AG08396 (cell line): ENCODE measurements at places on chromosomes 3 and 15.

DNA sequence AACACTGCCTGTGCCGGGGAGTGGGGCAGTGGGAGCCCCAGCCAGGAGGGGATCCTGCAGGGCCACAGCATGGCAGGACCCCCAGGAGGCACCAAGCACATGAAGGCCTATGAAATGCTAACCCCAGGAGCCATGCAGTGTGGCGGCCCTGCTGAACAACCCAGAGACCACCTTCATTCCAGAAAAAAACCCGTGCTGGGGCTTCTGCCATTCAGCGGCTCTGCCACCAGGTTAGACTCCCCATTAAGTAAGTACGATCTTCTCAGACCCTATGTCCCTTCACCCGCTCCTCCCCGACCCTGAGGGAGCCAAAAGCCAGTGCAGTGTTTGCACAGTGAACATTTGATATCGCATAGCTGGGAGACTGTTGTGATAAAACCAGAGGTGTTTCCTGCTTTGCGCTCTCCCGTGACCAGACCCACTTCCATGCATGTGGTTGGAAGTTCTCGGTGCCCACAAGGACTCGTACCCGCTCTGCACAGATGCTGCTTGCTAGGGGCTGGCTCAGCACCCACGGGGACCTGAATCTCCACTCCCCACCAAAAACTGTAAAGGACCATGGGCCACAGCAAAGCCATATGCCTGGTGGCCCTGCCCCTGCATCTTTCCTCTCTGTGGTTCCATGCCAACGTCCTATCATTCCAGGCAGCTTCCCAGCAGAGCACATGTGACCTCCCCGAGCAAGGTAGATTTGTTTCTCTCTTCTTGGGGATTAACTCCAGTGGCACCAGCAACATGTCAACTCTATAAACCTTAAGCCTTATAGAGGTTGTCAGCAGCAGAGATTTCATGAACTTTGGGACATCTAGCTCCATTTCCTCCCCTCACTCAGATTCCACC is 5.3 kb downstream of the PLA2G4D start:
- DNase-seq, result no peak

- DNase-seq, result no peak
Observed at GRCh38 chr15:101455291-101456025, 34.0 kb downstream of the PCSK6 start.

- no peak for DNase-seq
Observed at GRCh38 chr15:50519740-50520425, 26.6 kb downstream of the USP50 start.

GRCh38 chr3:141367038-141367730 is 1.1 kb upstream of the ZBTB38 start:
- peak; percentile 78 for DNase-seq

GRCh38 chr3:51559961-51560360 is 21.4 kb downstream of the RAD54L2 start:
- DNase-seq, result no peak

GRCh38 chr3:159586571-159587202 is 401.9 kb upstream of the IL12A start:
- DNase-seq, result peak; percentile 27

GRCh38 chr15:53869044-53869805 is 109.0 kb upstream of the UNC13C start:
- DNase-seq, result no peak

- DNase-seq, result no peak
Observed at GRCh38 chr15:52301265-52301847, 5.8 kb upstream of the MYO5C start.

GRCh38 chr15:92801774-92802464 is 98.2 kb upstream of the CHD2 start:
- peak; percentile 59 for DNase-seq

GRCh38 chr3:8872261-8872660 is 91.0 kb downstream of the RAD18 start:
- no peak for DNase-seq

- DNase-seq, result no peak
Observed at GRCh38 chr3:39189150-39189958, 3.0 kb downstream of the XIRP1 start.

GRCh38 chr15:24857763-24858162 is 97.0 kb upstream of the SNRPN start:
- DNase-seq, result no peak

DNA sequence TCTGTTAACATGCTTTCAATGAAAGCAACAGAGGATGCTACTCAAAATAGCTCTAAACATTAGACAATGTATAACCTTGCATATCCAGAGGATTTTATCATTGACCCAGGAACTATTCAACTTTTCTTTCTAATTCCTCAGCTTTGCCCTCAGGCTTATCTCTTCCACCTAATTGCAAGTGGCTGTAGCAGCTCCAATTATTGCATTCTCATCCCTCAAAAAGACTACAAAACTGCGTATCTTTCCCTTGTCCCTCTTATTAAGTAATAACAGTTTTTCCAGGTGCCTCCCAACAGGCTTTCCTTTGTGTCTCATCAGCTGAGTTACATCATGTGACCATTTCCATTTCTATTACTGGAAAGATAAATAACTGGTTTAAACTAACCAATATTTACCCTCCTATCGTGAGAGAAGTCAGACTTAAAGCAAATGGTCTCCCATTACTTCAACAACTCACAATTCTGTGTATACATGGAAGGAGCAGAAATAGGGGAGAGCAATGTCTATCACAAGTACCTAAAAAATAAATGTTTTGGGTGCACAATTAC is 78.0 kb upstream of the MBNL1 start:
- no peak for DNase-seq

DNA sequence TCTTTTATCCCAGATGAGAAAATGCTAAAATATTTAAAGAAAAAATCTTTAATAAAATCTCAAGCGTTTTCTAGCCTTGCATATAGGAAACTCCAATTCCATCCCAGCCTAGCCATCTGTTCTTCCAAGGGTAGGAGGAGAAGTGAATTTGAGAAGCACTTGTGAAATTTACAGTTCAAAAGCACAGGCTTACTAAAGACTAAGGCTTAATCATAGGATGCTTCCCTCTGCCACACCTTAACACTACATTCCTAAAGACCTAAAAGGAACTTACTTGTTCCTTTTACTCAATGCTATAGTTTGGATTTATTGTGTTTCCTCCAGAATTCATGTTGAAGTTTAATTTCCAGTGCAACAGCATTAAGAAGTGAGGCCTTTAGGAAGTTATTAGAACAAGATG is 764.8 kb upstream of the CADM2 start:
- no peak for DNase-seq

GRCh38 chr3:167066977-167067786 is 312.9 kb downstream of the ZBBX start:
- DNase-seq, result peak; percentile 2

DNA sequence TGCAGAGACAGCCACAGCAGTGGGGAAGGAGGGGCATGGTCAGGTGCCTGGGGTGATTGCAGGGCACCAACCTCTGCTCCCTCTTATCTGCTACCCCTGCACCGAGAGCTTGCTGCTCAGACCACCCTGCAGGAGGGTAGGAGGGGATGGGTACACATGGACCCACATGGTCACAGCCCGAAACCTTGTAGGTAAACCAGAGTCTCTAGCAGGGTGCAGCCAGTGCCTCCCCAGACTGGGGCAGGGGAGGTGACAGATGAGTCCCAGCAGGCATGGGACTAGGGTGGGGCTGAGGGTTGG is 49.2 kb downstream of the FAH start:
- DNase-seq, result no peak

- DNase-seq, result no peak
Observed at GRCh38 chr3:117955196-117955595, 1079.5 kb downstream of the IGSF11 start.

GRCh38 chr3:66709532-66709931 is 208.7 kb upstream of the LRIG1 start:
- DNase-seq, result no peak

DNA sequence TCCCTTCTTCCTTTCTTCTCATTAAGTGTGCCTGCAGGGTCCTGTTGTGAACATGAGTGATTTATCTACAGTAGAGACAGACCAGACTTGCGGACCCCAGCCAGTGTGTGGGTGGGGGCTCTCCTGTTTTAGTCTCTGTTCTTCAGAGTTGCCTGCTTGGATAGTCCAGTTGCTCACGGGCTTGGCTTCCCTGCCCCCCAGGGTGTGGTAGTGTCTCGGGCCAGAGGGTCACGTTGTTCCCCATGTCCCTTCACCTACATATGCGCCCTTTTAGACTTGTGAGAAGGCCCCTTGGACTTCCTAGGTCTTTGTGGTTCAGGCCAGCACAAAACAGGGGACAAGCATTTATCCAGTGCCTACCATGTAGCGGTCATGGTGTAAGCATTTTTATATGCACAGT is 85.8 kb downstream of the AAGAB start:
- no peak for DNase-seq

- DNase-seq, result peak; percentile 49
Observed at GRCh38 chr3:24185738-24186384, 240.8 kb downstream of the NR1D2 start.

DNA sequence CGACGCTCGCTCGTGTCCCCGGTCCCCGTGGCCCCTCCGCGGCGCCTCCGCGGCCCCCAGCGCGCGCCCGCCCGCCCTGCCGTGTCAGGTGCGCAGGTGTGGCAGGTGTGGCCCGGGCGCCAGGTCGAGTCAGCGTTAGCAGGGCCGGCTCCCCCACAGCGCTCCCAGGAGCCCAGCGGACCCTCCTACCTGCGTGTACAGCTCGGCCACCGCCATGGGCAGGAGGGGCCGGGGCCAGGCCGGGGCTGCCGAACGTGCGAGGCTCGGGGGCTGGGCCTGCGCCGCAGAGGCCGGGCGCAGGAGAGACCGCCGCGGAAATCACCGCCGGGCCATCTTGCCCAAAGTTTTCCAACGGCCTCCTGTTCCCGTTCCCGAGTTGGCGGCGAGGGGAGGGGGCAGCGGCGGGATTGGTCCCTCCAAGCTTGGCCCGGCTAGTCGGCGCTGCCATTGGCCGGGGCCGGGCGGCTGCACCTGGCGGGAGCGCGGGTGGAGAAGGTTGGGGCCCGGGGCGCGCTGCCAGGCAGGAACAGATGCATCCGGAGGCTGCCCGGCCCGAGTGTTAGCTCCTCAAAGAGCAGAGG is at the start of gene MYO5C:
TSS of gene MYO5C (minus strand) at position 384 of the 581 bp plus-strand sequence. CDS start at position 216, 168 bp downstream.
- peak; percentile 40 for DNase-seq

DNA sequence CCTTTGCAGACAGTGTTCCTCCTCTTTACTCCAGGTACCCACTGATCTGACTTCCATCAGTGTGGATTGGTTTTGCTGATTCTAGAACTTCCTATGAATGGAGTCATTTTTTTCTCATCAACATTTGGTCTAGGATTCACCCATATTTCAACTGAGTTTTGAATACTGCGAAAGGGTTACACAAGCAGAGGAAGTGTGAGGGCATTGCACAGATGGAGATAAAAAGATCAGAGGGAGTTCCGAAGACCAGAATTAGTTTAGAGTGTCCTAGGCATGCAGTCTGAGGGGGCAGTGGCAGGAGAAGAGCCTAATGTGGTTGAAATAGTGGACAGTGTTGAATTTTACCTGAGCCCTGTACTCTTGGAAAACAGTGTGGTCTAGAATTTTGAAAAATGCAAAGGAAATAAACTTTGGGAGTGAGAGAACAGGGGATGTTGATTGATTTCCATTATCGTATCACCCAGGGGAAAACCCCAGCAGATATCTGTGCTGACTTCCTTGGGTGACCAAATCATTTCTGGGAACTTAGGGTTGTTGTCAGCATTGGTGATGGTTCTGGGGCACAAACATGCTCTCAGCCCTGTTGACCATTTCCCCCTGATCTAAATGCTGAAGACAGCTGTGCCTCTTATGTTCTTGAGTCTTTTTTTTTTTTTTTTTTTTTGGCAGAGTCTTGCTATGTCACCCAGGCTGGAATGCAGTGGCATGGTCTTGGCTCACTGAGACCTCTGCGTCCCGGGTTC is 327.4 kb upstream of the LRRFIP2 start:
- DNase-seq, result no peak

GRCh38 chr3:127525373-127525772 is 65.2 kb downstream of the TPRA1 start:
- no peak for DNase-seq

DNA sequence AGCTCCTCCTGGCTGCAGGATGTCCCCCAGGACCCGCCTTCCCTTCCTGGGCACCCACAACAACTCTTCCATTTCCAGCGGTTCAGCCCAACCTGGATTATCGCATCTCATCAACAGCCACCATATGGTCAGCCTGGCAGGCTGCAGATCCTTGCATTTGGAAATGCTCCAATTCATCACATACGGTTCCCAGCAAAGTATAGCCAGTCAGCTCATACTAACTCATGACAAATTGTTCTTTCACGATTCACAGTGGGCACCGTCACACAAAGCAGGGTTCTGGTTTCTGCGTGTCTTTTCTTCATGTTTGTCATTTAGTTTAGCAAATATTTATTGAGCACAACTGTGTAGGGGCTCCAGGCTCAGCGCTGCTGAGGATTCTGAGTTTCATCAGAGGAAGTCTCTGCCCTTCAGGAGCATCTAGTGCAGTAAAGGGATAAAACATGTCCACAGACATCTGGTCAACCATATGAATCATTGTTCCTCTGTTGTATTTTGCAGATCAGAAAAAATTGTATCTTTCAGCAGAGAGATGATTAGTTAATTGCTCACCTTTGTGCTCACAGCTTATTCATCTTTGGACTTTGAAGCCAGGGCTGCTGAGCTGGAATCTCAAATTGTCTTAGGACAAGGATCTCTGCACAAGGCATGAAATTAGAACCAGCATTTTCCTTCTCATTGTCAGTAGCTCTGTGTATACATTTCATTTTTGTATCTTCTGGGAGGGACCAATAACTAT is 125.1 kb downstream of the GABRG3 start:
- no peak for DNase-seq

- no peak for DNase-seq
Observed at GRCh38 chr15:63605816-63606215, 8.6 kb downstream of the FBXL22 start.
